ENCODE measurements at places on chromosomes 4 and X.

GRCh38 chr4:119692001-119692400, 63.4 kb upstream of the PDE5A start:
- no peak for DNase-seq

- no peak for DNase-seq
Observed at GRCh38 chr4:83503974-83504373, 19.1 kb upstream of the ABRAXAS1 start.

- no peak for DNase-seq
Observed at GRCh38 chrX:134548257-134549201, 88.6 kb downstream of the HPRT1 start.

DNA sequence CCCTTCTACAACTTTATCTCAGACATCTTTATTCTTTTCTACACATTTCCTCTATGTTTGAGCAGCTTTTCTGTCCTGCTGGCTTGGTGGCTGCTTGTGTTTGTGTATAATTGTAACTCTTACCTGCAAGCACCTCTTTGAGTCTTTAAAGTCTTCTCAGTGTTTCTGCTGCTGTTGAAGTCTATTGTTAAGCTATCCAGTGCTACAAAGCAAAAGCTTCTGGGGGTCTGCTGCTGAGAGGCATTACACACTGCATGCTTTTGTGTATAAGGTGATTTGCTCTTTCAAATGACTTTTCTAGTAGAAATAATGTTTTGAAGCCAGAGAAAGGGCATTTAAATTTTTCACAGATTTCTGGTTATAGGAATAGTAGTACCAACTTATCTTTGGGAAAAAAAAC, 241.8 kb downstream of the DTHD1 start:
- DNase-seq = no peak

- no peak for DNase-seq
Observed at GRCh38 chr4:96166806-96167205, 326.9 kb downstream of the PDHA2 start.

DNA sequence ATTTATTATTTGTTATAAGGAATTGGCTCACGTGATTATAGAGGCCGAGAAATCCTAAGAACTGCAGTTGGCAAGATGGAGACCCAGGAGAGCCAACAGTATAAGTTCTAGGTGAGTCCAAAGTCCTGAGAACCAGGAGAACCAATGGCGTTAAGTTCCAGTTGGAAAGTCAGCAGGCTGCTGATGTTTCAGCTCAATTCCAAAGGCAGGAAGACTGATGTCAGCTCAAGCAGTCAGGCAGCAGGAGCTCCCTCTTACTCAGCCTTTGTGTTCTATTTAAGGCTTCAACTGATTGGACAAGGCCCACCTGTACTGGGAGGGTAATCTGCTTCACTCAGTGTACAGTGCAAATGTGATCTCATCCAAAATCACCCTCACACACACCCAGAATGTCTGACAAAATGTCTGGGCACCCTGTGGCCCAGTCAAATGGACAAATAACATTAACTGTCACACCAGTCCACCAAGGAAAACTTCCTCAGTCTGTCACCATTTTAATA, 30.8 kb upstream of the TBL1X start:
- no peak for DNase-seq

- DNase-seq = no peak
Observed at GRCh38 chrX:104193485-104193884, 27.2 kb downstream of the FAM199X start.

DNA sequence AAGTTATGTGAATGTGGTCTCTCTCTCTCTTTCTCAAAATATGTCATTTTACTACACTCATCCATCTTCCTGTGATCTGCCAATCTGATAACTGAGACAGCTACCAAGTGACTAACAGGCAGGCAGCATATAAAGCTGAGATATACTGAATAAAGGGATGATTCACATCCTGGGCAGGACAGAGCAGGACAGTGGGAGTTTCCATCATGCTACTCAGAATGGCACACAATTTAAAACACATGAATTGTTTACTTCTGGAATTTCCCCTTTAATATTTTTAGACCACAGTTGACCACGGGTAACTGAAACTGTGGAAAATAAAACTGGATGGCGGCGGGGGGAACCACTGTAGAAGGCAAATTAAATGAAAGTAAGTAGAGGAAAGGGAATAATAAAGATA, 58.6 kb upstream of the DCTD start:
- peak; percentile 46 for DNase-seq
